Activated CD4-positive, alpha-beta memory T cell treated with anti-CD3 and anti-CD28 coated beads, Interleukin-2, amount 10 ng/mL, durations not matched to agents 7 days and 5 days (primary cell): ENCODE measurements at places on chromosomes 2 and 18. TPM values are rescaled to one million over a fixed set of nuclear protein-coding genes. Genes with fewer than 3 reads are reported as not detected.

GRCh38 chr2:47056374-47056773, 98.7 kb downstream of the STPG4 start:
- DNase-seq, result no peak
- no peak overlapping the region for H3K27ac ChIP-seq
- H3K4me3 ChIP-seq, result no peak overlapping the region
- H3K27me3 ChIP-seq, result no peaks in the 10 kb centered on the region
- peaks cover 21% of the 10 kb centered on the region for H3K36me3 ChIP-seq
- peaks cover 14% of the 10 kb centered on the region for H3K4me1 ChIP-seq

DNA sequence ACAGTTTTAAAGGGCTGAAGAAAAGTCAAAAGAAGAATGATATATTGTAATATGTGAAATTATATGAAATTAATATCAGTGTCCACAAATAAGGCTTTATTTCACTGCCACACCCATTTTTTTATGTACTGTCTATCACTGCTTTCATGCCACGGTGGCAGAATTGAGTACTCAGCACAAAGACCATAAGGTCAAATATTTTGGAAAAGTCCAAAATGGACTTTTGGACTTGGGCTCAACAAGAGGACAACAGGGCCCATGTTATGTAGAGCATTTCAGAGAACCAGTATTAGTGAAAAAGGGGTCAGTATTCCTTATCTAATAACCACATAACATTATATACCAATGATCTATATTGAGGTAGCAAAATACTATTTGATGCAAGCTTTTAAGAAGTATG, 427.2 kb downstream of the EPHA4 start:
- H3K4me1 ChIP-seq, result no peaks in the 10 kb centered on the region
- H3K27ac ChIP-seq, result no peak overlapping the region

GRCh38 chr2:197358931-197359330, 48.4 kb upstream of the ANKRD44 start:
- no peaks in the 10 kb centered on the region for H3K36me3 ChIP-seq
- no peak overlapping the region for H3K4me3 ChIP-seq
- H3K27me3 ChIP-seq, result no peaks in the 10 kb centered on the region

DNA sequence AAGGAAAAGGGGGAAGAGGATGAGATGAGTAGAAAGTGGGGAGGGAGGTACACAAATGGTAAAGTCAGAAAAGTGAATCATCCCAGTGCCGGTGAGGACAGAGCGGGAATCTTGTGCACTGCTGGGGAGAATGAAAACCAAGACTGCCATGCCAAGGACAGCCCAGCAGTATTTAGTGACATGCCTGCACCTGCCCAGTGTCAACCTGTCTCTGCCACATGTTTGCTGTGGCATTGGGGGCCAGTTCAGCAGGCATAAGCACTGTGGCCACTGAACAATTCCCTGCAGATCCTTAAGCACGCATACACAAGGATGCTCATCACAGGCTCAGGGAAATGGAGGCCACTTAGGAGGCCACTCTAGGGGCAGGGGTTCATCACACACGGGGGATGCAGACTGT, 5.2 kb upstream of the KCNK3 start:
- no peak overlapping the region for H3K27ac ChIP-seq
- peaks cover 43% of the 10 kb centered on the region for H3K27me3 ChIP-seq
- no peaks in the 10 kb centered on the region for H3K36me3 ChIP-seq
- no peak overlapping the region for H3K4me3 ChIP-seq
- no peaks in the 10 kb centered on the region for H3K4me1 ChIP-seq

DNA sequence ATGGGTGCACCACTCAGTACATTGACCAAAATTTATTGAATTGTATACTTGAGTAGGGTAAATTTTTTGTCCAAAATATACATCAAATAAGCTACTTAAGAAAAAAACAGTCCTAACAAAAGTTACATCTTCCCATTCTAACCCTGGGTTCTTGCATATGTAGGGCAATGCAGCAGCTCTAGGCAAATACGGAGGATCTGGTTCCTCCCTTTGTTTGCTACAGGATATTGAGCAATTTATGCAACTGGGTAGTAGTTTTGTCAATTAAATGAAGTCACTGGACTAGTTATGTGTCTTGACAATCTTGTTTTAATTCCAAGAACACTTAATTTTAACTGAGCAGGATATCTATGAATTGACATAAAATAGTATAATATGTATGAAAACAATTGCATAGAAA, 1507.2 kb upstream of the PIK3C3 start:
- H3K27me3 ChIP-seq, result no peaks in the 10 kb centered on the region
- no peak overlapping the region for H3K4me3 ChIP-seq
- no peaks in the 10 kb centered on the region for H3K36me3 ChIP-seq
- H3K27ac ChIP-seq, result no peak overlapping the region

DNA sequence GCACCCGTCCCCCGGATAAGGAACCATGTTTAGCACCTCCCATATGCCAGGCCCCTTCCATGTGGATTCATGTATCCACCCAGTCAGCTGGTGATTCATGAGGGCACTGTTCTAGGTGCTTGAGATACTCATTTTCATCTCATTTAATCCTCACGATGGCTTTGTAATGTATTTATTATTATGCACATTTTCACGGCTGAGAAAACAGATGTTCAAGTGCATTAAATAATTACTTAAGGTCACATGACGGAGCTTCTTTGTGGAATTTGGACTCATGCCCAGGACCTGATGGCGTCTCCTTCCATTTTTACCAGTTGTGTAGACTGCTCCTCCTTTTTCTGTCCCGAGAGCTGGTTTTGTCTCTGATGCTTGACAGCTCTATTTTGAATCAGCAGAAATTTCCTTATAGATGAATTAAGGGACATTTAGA, 72.2 kb upstream of the RBM44 start:
- no peak overlapping the region for H3K4me3 ChIP-seq
- H3K4me1 ChIP-seq, result peaks cover 65% of the 10 kb centered on the region
- H3K36me3 ChIP-seq, result peaks cover 50% of the 10 kb centered on the region
- H3K27ac ChIP-seq, result no peak overlapping the region
- no peaks in the 10 kb centered on the region for H3K27me3 ChIP-seq
- no peak for DNase-seq

DNA sequence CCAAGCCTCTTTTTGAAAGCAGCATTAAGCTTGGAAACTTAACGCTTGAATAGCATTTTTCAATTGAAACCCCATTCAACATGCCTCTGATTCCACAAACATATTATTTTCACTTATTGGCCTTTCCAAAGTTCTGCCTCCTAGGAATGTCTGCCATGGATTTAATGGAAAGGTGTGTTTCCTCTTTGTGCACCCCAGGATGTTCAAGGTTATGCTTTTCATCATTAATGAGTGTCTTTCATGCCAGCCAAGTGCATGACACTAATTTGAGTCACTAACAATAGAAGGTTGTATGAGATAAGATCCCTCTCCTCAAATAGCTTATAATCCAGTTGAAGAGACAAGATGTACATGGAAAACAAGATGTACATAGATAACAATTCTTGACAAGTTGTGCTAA, 84.7 kb downstream of the ALPK2 start:
- no peak for DNase-seq
- H3K4me3 ChIP-seq, result no peak overlapping the region
- no peaks in the 10 kb centered on the region for H3K36me3 ChIP-seq
- no peak overlapping the region for H3K27ac ChIP-seq

TLK1 gene
- total RNA-seq, result 74.9 TPM

CELF4 gene
- not detected for total RNA-seq

KCNG2 gene
- not detected for total RNA-seq

REG1B gene
- not detected for total RNA-seq

VWC2L gene
- not detected for total RNA-seq

CAPN10 gene
- total RNA-seq, result 53.1 TPM
